Stimulated activated naive CD8-positive, alpha-beta T cell treated with anti-CD3 and anti-CD28 coated beads, Interleukin-15, Interleukin-2, amounts not matched to agents 100 U/mL and 50 U/mL, for 24 hours (primary cell): ENCODE measurements at places on chromosomes 13 and 19.

- no peak for DNase-seq
Observed at GRCh38 chr13:44068737-44069136, 189.0 kb downstream of the LACC1 start.

DNA sequence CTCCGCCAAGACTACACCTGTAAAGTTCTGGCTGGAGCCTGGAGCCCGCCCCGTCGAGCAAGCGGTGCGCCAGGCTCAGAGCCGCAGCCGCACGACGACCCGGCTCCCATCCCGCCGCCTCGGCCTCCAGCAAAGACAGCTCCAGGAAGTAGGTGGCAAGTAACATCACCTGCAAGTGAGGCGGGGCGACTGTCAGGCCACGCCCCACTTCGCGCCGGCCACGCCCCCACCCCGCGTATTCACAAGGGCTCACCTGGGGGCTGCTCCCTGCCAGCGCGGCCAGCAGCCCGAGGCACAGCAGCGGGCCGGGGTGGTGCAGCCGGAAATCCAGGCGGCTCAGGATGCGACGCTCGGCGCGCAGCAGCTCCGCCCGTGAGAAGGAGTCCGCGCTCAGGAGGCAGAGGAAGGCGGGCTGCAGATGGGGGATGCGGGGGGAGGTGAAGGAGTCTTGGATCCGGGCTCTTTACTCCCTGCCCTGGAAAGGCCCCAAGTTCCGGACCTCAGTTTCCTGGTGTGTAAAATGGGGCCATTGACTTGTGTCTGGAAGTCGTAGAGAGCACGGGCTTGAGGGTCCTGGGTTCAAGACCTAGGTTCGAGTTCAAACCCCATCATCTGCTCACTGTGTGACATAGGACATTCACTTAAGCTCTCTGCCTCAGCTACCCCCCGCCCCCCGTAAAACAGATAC, 3.2 kb downstream of the CCNP start:
- no peak for DNase-seq

- no peak for DNase-seq
Observed at GRCh38 chr19:5067678-5068077, 98.8 kb downstream of the KDM4B start.

- no peak for DNase-seq
Observed at GRCh38 chr13:36175621-36176020, 38.7 kb downstream of the SOHLH2 start.

- peak; percentile 84 for DNase-seq
Observed at GRCh38 chr19:3146677-3147100, 10.9 kb downstream of the GNA15 start.

GRCh38 chr19:46463516-46463915, 7.8 kb downstream of the PNMA8A start:
- no peak for DNase-seq

- no peak for DNase-seq
Observed at GRCh38 chr13:59270327-59270726, 893.4 kb downstream of the DIAPH3 start.

- DNase-seq, result no peak
Observed at GRCh38 chr13:109734002-109734785, 52.2 kb downstream of the IRS2 start.

- no peak for DNase-seq
Observed at GRCh38 chr13:62450759-62451158, 1035.1 kb upstream of the PCDH20 start.

GRCh38 chr19:35844482-35845214, 7.7 kb downstream of the NPHS1 start:
- DNase-seq, result no peak

DNA sequence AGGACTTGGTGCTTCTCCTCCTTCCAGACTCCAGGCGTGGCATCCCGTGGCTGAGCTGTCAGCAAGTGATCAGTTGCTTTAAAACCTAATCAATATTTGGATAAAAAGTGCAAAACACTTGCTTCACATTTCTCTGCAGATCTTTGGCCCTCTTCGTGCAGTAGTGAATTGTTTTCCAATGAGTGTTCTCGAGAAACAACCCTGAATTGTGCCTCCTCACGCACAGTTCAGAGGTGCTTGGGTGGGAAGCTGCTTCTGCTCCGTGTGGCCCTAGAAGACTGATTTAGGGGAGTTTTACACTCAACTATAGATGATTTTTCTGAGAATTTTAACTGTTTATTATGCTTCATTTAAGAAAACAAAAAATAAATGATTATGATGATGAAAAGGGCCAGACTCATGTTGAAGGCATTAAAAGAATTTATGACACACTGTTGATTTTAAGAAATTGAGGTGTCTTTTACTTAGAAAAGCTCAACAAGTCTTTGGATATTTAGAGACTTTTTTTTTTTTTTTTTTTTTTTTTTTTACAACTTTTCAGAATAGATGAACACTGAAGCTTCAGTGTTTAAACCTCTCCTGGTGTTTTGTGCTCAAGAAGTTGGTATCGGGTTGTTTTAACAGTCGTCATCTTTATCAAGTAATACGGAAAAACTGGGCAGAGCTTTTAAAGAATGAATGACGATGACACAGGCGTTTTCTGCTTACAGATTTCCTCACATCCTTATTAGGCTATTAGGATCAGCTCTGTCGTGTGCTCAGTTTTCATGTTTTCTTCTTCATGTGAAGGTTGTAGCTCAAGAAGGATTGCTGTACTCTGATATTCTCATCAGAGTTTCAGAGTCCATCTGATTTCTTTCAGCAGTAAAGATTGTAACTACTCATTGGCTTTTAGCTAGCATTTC, 39.5 kb upstream of the TEX29 start:
- no peak for DNase-seq

- no peak for DNase-seq
Observed at GRCh38 chr13:41130356-41130755, 2.2 kb downstream of the KBTBD6 start.

- DNase-seq, result no peak
Observed at GRCh38 chr13:34207334-34207733, 389.4 kb downstream of the RFC3 start.

GRCh38 chr13:22505489-22505888, 675.3 kb upstream of the SGCG start:
- DNase-seq, result no peak

- peak; percentile 23 for DNase-seq
Observed at GRCh38 chr19:41265395-41266153, 1.4 kb downstream of the HNRNPUL1 start.

DNA sequence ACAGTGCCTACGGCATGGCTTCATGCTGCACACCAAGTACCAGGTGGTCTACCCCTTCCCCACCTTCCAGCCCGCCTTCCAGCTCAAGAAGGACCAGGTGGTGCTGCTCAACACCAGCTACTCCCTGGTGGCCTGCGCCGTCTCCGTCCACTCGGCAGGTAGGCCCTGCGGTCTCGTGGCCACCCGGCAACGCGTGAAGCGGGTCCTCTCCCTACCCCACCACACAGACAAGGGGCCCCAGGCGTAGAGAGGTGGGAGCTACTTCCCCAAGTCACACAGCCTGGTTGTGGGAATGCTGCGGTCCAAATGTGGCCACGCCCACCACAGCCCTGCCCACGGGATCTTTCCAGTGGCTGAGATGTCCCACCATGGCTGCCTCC, 4.0 kb downstream of the DCAF15 start:
- no peak for DNase-seq

- no peak for DNase-seq
Observed at GRCh38 chr13:19685437-19685836, 52.0 kb downstream of the MPHOSPH8 start.

DNA sequence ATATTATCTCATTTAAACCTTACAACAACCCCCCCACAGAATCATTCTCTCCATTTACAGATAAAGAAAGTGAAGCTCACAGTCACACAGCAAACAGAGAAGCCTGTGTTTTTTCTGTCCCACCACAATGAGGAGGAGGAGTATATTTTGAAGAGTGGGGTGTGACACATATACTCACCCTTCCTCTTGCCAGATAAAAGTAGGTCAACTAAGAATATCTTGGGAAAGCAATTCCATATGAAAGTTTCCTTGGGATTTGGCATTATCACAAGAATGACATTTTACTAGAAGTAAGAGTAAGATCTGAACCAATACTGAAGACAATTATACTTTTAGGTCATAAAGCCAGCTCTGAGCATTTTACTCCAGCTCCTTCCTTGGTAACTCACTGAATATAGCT, 287.5 kb upstream of the HTR2A start:
- DNase-seq, result no peak

GRCh38 chr13:87675851-87676250, 4.7 kb downstream of the SLITRK5 start:
- DNase-seq, result no peak

- no peak for DNase-seq
Observed at GRCh38 chr13:34752283-34752960, 189.6 kb upstream of the NBEA start.

GRCh38 chr13:102742101-102742500, 31.5 kb downstream of the TEX30 start:
- DNase-seq, result no peak

DNA sequence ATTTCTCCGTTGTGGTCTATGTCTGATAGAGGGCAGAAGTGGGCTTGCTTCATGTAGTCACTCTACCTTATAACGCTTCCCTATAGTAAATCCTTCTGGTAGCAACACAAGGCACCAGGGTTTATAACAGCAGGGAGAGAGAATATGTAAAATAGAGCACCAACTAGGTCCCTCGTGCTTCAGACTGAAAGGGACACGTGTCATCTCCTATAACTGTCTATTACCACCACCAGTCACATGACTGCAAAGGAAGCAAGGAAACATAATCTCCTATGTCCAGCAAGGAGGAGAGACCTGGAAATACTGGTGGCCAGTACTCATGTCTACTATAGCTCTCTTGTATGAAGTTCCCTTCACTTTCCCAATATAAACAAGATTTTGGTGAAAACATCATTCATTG, 79.2 kb downstream of the SLAIN1 start:
- no peak for DNase-seq

DNA sequence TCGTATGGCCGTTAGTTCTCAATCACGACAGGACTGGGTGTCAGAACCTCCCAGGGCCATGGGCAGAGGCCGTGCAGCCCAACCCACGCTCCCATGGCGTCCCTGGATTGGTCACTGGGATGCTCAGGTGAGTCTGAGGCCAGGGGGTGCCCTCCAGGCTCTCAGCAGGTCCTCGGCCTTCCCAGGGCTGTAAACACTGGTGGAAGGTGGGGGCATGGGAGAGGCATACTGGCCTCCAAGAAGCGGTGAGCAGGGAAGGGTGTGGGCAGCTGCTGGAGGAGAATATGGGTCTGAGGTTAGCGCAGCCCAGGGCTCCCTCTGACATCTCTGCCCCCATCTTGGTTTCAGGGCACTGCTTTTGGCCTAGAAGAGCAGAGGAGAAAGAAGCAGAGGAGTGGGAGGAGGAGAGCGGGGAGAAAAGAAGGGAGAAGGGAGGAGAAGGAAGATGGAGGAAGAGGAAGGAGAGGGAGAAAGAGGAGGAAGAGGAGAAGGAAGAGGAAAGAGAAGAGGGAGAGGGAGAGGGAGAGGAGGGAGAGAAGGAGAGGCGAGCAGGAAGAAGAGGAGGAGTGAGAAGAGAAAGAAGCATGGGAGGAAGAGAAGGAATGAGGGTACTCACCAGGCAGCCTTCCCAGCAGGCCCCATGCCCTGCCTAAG, 62.3 kb downstream of the CEBPG start:
- DNase-seq, result no peak

DNA sequence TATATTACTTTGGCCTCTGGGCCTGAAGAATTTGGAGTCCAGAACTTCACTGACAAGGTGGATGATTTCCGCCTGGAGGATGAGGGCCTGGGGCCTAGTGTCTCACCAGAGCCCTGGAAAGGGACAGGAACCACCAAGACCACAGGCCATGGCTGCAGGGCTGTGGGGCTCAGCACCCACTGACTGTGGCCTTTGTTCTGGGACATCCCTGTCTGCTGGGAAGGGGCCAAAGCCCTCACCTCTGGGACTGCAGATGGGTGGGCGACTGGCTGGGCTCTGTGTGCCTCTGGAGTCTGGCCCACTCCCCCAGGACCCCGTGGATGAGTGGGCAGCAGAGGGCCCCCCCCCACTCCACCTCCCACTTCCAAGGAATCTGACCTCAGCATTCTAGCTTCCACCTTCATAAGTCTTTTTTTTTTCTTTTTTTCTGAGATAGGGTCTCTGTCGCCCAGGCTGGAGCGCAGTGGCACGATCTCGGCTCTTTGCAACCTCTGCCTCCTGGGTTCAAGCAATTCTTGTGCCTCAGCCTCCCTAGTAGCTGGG, 20.3 kb downstream of the CHST8 start:
- no peak for DNase-seq

- DNase-seq, result no peak
Observed at GRCh38 chr19:42272535-42272897, 3.5 kb downstream of the CIC start.

GRCh38 chr13:30593001-30593400, 24.7 kb upstream of the USPL1 start:
- DNase-seq, result no peak

- no peak for DNase-seq
Observed at GRCh38 chr19:16955161-16955560, 66.4 kb downstream of the F2RL3 start.

DNA sequence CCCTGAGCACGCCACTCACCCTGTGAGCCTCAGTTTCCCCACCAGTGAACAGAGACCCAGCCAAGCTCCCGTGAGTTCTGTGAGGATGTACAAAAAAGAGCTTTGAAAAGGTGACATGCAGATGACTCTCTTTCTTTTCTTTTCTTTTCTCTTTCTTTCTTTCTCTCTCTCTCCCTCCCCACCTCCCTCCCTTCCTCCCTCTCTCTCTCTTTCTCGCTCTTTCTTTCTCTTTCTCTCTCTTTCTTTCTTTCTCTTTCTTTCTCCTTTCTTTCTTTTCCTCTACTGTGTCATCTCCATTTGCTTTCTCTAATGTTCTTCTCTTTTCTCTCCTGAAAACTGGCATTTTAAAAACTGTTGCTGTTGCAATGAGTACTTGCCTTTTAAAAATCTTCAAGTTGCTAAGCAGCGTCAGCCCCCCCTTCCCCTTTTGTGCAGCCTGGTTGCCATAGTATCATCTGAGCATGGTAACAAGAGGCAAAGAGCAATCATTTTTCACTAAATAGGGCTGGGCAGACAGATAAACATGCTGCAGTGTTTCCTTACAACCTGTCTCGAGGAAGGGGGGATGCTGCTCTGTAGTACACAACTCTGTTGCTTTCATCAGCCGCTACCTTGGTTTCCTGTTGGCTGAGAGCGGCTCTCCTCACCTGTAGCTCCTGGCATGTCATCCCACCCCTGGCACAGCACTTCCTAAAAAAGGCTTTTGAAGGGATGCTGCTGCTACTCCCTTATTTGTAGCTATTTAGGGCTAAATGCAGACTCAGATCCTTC, 108.7 kb upstream of the MBNL2 start:
- no peak for DNase-seq

DNA sequence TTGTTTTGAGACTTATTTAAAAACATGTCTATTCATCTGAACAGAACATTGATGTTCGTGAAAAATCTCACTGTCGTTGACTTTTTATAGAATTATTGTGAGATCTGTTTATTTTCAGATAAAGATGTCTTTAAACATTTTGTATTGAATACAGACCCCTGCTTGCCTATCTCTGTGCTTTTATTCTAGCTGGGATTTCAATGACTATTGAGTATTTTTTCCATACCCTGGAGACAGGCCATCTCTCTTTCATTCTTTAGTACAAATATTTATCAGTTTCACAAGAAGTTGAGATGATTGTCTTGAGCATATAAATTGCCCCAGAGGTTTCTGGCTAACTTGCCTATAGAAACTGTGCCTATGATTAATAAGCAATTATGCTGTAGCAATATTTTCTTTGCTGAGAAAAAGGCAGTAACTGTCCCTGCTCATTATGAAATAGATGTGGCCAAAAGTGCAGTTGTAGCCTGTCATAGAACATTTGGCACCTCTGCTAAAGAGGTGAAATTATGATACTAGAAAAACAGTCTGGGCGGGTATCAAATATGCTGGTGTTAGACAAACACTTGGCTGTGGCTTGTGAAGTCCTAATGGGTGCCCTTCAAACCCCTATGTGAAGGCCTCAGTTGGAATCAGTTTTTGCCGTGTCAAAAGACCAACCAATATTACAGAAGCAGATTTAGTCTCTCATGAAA, 360.6 kb downstream of the HS6ST3 start:
- no peak for DNase-seq
